Posterior vena cava (tissue), 2 donors: ENCODE measurements at places on chromosomes 5 and 9. TPM values are rescaled to one million over a fixed set of nuclear protein-coding genes. Genes with fewer than 3 reads are reported as not detected.

NXNL2 gene
- not detected for total RNA-seq

ACTL7A gene
- total RNA-seq = not detected

PTTG1 gene
- total RNA-seq = 2.3 TPM

NR2F1 gene
- total RNA-seq = 41.7 TPM

VDAC1 gene
- total RNA-seq = 104 TPM

DMRT3 gene
- total RNA-seq = not detected

SREK1IP1 gene
- total RNA-seq = 22.9 TPM

ANKRD34B gene
- not detected for total RNA-seq

OLFML2A gene
- 7.8 TPM for total RNA-seq

SLC6A3 gene
- total RNA-seq = 0.19 TPM

CXXC5 gene
- 48.9 TPM for total RNA-seq

LCP2 gene
- total RNA-seq = 25.0 TPM

PPP2R2B gene
- 53.1 TPM for total RNA-seq

IFNK gene
- total RNA-seq = not detected

CEP72 gene
- 2.4 TPM for total RNA-seq

NR6A1 gene
- 0.23 TPM for total RNA-seq

BTNL8 gene
- not detected for total RNA-seq

ARSI gene
- total RNA-seq = 1.9 TPM
